ENCODE measurements at places on chromosomes 1 and 21. TPM values are rescaled to one million over a fixed set of nuclear protein-coding genes. Genes with fewer than 3 reads are reported as not detected.

DNA sequence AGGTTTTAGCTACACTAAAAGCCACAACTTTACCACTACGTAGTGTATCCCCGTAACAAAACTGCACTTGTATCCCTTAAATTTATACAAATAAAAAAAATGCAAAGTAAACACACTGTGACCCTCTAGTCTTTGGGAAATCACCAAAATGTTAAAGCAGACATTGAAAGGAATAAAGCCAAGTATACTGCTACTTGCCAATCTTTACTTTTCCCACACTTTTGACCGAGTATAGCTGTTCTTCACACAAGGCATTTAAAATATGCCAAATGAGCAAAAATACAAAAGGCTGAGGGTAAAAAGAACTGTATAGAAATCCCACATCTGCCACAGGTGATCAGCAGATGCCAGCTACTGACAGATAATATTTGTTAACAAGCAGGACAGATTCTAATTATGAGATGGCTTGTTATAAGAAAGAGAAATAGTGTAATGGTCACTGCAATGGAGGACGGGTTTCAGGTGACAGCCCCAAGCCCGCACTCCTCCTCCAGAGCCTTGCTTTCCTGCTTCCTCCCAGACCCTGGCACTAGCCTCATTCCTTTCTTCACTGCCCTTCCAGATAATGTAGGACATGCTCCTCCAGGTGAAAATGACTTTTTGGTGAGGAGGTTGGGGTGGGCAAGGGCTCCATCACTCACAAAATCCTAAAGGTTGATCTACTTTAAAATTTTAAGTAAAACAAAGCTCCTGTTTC is 18.1 kb downstream of the KCNT2 start:
- no peak for DNase-seq

DNA sequence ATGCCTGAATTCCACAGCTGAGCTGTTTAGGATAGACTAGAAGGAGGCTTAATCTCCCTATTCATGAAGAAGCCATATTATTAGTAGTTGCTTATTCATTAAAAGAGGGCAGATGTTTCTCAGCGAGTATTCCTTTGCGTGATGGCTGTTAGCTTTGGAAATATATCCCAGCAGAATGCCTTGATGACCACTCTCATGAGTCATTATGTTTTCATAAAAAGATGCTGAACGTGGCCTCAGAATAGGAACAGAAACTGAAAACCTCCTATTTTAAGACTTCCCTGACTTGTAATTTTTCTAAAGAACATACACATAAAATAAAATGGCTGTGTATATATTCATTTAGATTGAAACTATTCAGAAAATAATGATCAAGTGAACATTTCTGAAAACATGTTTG is 9.6 kb upstream of the PLA2G4A start:
- DNase-seq: no peak

DNA sequence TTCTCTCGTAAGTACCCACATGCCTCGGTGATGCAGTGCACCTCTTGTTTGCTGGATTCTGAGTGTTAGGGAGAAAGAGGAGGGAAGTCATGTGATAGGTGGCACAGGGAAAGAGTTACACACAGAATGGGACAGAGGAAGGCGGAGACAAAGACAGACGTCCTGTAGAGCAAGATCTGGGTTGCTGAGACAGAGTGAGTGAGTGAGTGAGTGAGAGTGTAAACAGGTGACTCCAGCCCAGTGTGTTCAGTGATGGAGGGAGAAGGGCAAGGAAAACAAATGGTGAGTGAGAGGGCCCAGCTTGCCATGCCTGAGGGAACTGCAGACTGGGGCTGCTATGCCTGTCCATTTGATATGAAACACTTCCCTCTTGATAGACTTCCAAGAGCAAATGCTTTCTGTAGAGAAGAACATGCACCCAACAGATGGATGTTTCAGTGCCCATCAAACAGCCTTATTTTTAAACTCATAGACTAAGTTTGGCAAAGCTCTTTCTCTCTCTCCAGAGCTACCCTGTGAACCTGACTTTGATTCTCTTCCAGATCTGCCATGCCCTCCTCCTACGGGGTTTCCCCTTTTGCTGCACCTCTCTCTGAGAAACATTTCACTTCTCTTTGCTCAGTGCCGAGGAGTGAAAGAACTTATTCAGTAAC is 209.9 kb upstream of the COA6 start:
- no peak for DNase-seq

DNA sequence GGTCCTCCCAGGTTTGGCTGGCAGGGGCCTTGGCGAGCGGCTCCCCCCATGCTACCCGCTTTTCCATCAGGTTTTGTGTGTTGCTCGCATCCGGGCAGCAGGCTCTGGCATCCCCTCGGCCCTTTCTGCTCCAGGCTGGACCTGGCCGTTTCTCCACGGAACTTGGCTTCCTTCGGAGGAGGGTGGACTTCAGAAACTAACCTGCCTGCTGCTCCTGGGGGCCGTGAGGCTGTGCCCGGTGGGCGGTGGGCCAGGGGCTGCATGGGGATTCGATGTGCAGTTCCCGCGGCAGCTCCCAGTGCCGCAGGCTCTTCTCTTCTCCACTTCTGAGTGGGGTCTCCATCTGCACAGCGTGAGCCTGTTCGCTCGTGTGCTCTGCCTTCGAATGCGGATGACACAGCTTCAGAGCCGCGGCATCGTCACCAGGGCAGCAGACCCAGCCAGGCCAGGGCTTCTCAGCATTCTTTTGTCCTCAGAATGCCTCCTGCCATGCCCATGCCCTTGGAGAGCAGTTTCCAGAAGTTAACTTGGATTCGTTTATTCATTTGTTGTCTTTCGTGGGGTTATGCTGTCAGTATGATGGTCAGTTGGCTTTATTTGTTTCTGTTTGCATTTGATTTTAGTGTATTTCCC is 36.4 kb downstream of the PRKCZ start:
- DNase-seq: no peak

DNA sequence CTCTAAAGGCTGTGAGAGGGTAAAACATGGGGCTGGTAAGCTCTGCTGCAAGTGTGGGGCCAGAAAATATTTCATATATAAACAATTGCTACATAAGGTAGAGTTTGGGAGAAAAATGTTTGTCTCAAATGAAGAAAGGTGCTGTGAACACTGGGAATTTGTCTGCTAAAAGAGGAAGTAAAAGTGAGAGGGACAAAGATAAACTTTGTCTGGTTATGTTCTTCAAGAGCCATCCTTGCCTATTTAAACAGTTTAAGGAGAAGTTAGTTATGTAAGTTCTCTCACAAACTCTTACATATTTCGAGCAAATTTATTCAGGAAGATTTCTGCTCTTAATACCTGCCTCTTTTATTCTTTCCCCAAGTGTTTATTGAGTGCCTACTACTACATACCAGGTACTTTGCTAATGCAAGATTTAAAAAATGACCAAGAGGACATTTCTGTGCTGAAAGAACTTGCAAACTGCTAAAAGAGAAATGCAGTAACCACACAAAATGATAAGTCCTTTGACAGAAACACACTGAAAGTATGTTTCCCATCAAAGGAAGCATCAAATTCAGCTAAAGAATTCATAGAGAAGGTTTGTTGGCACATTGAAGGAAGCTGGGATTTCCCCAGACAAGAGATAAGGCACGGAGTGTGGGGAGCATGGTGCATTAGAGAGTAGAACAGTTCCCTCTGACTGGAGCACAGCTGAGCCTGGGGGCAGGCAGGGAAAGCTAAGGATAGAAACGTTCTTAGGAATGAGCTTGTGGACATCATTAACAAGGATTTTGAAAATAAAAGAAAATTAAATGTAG is 549.1 kb downstream of the PTBP2 start:
- no peak for DNase-seq

DNA sequence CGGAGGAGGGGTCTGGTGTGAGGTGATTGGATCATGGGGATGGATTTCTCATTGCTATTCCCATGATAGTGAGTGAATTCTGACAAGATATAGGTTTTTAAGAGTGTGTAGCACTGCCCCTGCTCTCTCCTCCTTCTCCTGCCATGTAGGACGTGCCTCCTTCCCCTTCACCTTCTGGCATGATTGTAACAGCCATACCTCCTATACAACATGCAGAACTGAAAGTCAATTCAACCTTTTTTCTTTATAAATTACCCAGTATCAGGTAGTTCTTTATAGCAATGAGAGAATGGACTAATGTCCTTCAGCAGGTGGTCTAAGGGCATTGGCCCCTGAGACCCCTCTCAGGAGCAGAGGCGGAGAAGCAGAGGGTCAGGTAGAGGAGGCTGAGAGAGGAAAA is 168.7 kb upstream of the ETV3 start:
- DNase-seq: no peak

GRCh38 chr1:87204441-87204840 is 124.2 kb upstream of the LMO4 start:
- DNase-seq: no peak

DNA sequence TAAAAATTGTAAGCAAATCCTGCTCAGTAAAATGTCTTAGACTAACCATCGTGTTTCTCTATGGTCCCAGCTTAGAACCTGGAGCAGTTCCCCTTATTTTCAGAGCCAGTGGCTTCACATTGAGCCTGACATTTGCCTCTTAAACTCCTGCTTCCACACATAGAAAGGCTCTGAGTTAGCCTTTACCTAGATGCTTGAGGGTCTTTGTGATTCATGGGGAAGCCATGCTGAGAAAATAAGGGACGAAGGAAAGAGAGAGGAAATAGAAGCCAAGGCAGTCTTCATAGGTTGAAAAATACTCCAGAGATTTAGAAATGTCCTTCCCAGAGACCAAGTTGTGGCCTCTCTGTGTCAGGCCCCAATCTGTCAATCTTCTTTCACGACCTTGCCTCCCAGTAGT is 16.1 kb upstream of the RBBP5 start:
- no peak for DNase-seq

DNA sequence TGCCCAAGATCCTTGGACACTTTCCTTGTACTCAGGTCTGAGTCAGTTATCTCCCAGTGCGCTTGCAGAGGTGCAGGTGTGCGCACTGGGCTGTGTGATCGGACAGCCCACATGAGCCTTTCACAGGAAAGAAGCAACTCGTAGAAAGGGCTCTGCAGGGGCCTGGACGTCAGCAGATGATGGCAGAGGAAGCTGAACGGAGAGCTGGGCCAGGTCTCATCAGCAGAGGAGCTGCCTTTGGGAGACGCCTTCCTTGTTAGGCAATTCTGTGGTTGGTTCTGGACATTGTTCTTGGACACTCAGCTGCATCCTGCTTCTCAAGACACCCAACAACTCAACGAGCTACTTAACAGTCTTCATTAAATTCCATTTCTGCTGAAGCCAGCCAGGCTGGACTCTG is 7.5 kb upstream of the PROK1 start:
- no peak for DNase-seq

DNA sequence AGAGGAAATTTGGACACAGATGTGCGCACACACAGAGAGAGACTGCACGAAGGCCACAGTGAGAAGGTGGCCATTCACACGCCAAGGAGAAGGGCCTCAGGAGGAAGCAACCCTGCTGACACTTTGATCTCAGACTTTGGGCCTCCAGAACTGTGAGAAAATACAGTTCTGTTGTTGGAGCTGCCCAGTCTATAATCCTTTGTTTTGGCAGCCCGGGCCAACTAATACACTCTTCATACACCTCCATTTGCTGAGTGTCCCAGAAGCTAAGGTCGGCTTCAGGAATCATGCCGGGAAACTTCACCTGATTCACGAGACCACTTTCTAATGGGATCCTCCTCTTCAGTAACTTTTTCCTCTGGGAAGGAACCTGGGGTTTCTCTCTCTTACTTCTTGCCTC is 23.2 kb downstream of the HUNK start:
- DNase-seq: no peak

DNA sequence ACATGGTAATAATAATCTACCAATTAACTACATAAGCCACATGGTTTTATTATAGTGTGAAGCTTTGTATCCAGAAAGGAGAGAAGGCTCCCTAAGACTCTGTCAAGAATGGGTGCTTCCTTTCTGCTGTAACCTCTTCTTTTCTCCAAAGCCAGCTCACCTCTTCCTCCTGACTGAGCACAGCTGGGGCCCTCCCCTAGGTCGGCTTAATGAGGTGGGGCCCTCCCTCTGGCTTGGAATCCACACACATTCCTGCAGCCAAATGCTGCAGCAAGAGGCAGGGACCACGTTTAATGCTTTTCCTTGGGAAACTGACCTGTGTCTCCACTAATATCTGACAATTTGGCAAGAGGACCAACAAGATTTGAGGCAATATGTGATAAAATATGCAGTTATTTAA is 94.8 kb downstream of the DSCAM start:
- no peak for DNase-seq

DNA sequence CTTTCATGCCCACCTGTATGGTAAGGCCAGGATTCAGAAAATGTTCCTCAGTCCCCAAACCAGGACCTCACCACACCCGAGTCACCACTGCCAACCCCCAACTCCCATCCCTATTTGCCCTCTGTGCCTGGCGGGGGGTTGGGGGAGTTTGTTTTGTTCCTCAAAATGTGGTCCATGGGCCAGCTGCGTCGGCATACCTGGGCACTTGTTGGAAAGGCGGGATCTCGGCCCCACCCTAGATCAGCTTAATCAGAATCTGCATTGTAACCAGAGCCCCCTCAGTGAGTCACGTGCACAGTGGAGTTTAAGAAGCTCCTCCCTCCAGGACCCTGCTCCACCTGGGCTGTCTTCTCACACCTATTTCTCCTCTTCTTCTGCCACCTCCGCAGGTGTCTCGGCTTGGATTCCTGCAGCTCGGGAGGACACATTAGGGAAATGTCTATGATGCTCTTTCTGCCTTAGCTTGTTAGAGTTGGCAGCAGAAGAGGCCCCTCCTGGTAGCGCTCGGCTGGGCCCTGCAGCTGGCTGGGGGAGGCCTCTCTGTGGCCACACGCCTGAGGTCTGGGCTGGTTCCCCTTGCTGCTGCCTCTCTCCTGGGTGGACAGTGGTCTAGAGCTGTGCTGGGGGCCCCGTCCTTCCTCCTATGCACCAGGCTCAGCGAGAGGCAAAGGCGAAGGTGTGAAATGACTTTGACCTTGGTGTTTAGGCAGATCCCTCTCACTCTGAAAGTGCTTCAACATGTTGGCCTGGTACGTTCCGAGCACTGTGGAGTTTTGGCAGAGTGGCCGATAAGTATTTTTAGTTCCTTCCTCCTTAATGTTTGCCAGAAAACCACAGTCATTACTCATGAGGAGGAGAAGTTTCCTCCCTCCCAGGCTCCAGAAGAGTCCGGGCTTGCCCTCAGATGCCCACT is 41.8 kb upstream of the CAMTA1 start:
- DNase-seq: no peak

GRCh38 chr1:117146072-117146471 is 24.5 kb upstream of the TRIM45 start:
- no peak for DNase-seq

PCSK9 gene
- 12.6 TPM for total RNA-seq

RBM11 gene
- total RNA-seq: 1.4 TPM

PRAMEF4 gene
- not detected for total RNA-seq

LCE1C gene
- total RNA-seq: not detected

NCMAP gene
- 2.2 TPM for total RNA-seq

Measured in left colon (tissue), 2 donors.